Esophagus squamous epithelium (tissue), 5 donors: ENCODE measurements at places on chromosomes 1 and 21.

GRCh38 chr1:156193208-156193487 is 756 bp upstream of the SLC25A44 start:
- H3K27ac ChIP-seq: peak overlapping the region; percentile 84
- no peak for DNase-seq
- H3K27me3 ChIP-seq: no peaks in the 10 kb centered on the region
- H3K4me3 ChIP-seq: peak overlapping the region; percentile 88
- H3K36me3 ChIP-seq: no peaks in the 10 kb centered on the region
- H3K4me1 ChIP-seq: peaks cover 13% of the 10 kb centered on the region

- no peaks in the 10 kb centered on the region for H3K27me3 ChIP-seq
- no peaks in the 10 kb centered on the region for H3K36me3 ChIP-seq
- no peaks in the 10 kb centered on the region for H3K4me1 ChIP-seq
- H3K4me3 ChIP-seq: no peak overlapping the region
Observed at GRCh38 chr1:200233393-200233792, 176.4 kb downstream of the ZNF281 start.

DNA sequence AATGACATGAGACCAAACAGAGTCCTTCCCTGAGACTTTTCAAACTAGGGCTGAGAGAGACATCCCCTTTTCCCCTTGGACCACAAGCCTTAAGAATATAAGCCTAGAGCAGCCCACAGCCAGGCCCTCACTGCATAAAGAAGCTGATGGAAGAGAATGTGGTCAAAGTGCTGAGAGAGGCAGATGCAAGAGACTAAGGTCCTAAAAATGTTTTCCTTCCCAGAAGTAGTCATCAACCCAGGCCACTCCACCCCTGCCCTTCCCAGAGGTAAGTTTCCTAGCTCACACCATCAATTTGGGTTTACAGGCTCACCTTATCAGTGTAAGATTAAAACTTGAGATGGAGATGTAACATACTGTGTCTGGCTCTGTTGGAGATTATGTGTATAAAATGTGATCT is 58.2 kb downstream of the BCAR3 start:
- no peaks in the 10 kb centered on the region for H3K4me1 ChIP-seq
- no peak overlapping the region for H3K4me3 ChIP-seq
- no peak for DNase-seq
- H3K27ac ChIP-seq: no peak overlapping the region

DNA sequence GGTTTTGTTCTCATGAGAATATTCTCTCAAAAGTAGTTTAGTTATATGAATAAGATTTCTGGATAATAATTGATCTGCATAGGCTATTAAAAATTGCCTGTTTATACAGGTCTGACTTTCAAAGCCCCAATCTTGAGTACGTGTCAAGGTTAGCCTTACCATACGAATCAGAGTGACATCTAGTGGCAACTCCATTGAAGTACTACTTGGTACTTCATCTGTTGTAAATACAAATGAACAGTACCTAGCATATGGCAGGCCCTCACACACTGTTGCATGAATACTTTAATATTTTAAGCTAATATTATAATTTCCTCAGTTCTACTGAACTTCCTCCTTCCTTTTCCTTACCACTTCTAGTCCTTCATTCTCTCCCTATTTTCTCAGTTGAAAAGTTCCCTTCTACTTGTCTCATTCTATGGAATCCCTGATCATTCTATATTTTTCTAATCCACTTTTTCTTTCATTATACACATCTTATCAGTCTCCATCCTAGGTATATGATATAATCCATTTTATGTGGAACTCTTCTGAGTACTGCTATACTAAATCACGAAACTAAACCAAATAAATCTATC is 101.2 kb downstream of the AKT3 start:
- DNase-seq: no peak
- H3K4me3 ChIP-seq: no peak overlapping the region
- H3K4me1 ChIP-seq: peaks cover 7% of the 10 kb centered on the region
- no peak overlapping the region for H3K27ac ChIP-seq

DNA sequence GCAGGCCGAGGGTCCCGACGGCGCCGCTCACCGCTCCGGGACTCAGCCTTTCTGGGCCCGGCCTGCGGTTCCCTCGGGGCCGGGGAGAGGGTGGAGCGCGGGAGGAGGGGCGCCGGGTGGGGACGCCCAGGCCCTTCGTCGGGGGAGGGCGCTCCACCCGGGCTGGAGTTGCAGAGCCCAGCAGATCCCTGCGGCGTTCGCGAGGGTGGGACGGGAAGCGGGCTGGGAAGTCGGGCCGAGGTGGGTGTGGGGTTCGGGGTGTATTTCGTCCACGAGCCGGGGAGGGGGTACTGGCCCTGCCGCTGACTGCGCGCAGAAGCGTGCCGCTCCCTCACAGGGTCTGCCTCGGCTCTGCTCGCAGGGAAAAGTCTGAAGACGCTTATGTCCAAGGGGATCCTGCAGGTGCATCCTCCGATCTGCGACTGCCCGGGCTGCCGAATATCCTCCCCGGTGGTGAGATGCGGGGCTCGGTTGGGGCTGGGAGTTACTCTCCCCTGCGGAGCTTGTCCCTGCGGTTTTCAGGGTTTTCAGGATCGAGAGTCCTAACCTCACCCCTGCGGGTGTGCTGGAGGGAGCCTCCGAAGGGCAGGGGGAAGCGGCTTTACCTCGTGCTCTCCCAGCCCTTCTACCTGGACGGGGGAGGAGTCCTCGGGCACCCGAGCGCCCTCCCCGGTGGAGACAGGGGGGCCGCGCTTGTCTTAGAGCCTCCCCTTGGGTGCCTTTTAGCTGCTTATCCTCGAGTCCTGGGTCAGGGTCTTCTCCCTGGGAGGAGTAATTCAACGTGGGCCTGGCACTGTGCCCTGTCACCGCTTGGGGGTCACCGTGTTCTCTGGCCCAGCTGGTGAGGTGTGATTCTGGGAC is 2.1 kb downstream of the SAMD11 start:
- no peaks in the 10 kb centered on the region for H3K36me3 ChIP-seq
- no peak for DNase-seq
- no peak overlapping the region for H3K27ac ChIP-seq
- H3K4me3 ChIP-seq: peak overlapping the region; percentile 43
- peaks cover 37% of the 10 kb centered on the region for H3K4me1 ChIP-seq
- H3K27me3 ChIP-seq: peaks cover 20% of the 10 kb centered on the region

DNA sequence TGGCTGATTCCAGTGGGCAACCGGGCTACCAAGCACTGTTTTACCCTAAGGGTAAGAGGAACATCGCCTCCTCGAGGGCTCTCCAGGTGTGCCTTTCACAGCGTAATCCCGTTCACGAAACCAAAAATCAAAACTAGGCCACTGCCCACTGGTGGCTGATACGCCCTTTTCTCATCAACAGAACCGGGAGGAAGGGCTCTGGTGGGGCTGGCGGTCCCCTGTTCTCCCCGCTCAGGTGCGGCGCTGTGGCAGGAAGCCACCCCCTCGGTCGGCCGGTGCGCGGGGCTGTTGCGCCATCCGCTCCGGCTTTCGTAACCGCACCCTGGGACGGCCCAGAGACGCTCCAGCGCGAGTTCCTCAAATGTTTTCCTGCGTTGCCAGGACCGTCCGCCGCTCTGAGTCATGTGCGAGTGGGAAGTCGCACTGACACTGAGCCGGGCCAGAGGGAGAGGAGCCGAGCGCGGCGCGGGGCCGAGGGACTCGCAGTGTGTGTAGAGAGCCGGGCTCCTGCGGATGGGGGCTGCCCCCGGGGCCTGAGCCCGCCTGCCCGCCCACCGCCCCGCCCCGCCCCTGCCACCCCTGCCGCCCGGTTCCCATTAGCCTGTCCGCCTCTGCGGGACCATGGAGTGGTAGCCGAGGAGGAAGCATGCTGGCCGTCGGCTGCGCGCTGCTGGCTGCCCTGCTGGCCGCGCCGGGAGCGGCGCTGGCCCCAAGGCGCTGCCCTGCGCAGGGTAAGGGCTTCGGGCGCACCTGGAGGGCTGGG is at the start of gene IL6R:
TSS of gene IL6R (plus strand) at position 360 of the 763 bp plus-strand sequence. CDS start at position 647, 287 bp downstream.
- H3K27me3 ChIP-seq: no peaks in the 10 kb centered on the region
- no peaks in the 10 kb centered on the region for H3K36me3 ChIP-seq
- H3K4me3 ChIP-seq: peak within 1 kb of the TSS; percentile 68
- peak within 1 kb of the TSS; percentile 92 for H3K27ac ChIP-seq
- peak; percentile 53 for DNase-seq
- peaks cover 24% of the 10 kb centered on the region for H3K4me1 ChIP-seq

DNA sequence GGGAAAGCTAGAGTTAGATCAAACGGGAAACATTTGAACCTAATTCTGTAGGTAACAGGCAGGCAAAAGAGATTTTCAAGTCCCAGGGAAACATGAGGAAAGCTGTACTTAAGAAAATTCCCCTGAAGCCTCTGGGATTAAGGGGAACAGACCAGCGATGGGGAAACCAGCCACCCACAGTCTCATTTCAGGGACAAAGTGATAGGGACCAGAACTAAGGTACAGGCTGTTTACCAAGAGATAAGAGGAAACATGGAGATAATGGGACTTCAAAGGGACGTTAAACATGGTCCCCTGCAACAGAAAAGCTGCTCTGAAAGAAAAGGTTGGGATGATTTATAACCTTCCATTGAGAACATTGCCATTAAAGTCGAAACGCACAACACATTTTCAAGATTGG is 84.4 kb downstream of the NTPCR start:
- H3K4me3 ChIP-seq: no peak overlapping the region
- no peaks in the 10 kb centered on the region for H3K4me1 ChIP-seq
- H3K27me3 ChIP-seq: no peaks in the 10 kb centered on the region

- peaks cover 9% of the 10 kb centered on the region for H3K4me1 ChIP-seq
- peaks cover 10% of the 10 kb centered on the region for H3K27me3 ChIP-seq
- H3K27ac ChIP-seq: no peak overlapping the region
Observed at GRCh38 chr1:44417351-44418021, 12.4 kb downstream of the RNF220 start.

DNA sequence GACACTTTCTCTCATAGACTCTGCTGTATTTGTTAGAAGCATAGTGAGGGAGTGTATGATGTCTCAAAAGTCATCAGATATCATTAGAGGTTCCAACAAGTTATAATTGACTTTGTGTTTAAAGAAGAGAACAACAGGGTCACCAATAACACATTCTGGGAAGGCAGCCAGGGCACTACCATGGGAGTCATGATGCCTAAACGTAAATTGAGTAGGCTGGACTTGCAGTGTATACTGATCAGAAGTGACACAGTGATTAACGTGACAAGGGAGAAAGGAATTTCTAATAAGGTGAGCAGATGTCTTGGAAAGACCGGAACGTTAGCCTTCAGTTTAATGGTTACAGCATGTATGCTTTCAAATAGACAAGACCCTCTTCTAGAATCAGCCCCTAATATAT is 973.2 kb downstream of the NCAM2 start:
- H3K27ac ChIP-seq: no peak overlapping the region
- DNase-seq: no peak
- no peak overlapping the region for H3K4me3 ChIP-seq
- no peaks in the 10 kb centered on the region for H3K36me3 ChIP-seq
- H3K4me1 ChIP-seq: no peaks in the 10 kb centered on the region
- H3K27me3 ChIP-seq: no peaks in the 10 kb centered on the region

- no peaks in the 10 kb centered on the region for H3K27me3 ChIP-seq
- no peaks in the 10 kb centered on the region for H3K36me3 ChIP-seq
- H3K27ac ChIP-seq: peak overlapping the region; percentile 95
- no peak for DNase-seq
Observed at GRCh38 chr1:26353210-26353859, 595 bp downstream of the CRYBG2 start.

DNA sequence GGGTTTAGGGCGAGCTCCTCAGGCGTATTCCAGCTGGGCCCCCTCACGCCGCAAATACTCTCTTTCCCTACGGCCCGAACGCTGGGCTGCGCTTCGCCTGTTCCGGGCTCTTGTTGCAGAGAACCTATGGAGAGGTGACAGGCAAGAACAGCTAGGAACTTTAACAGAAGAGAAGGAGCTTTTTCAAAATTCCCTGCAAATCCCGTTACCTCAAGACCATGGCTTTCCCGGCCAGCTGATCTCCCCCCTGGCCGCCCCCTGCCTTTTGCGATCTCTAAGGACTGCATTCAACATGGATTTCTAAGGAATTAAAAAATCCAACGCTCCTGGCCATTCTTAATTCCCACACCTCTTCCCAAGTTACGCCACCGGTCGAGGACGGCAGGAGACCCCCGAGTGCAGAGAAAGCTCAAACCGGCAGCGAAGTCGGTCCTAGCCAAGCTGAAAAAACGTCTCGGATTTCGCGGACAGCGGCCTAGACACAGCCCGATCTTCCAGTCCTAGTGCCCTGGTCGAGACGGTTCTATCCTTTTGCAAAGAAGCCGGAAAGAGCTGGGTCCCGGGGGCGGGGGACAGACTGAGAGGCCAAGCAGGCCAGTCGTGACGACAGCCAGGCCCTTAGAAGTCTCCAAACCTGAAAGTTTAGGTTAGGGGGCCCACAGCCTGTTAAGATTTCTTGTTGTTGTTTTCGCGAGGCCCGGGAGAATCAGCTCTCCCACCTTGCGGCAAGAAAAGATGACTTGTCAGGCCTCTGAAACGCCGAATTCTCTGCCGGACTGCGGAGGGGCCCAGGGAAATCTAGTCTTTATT is 1.1 kb upstream of the TBX15 start:
- H3K4me1 ChIP-seq: peaks cover 56% of the 10 kb centered on the region
- no peak overlapping the region for H3K27ac ChIP-seq
- no peaks in the 10 kb centered on the region for H3K36me3 ChIP-seq
- no peak for DNase-seq
- no peak overlapping the region for H3K4me3 ChIP-seq
- H3K27me3 ChIP-seq: peaks cover 63% of the 10 kb centered on the region

DNA sequence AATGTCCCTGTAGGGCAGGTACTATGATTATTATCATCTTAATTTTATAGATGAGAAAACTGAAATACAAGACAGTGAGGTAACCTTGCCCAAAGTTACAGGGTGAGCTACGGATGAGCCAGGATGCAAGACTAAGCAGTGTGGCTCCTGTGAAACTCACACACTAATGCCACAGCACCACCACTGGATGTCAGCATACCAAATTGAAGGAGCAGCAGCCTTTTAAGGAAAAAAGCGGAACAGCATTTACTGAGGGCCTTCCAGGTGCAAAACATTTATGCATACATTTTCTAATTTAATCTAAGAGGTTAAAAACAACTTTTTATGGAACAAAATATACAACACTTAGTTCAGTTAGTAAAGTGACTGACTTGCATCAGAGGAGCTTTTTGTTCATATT is 41.7 kb downstream of the SEC16B start:
- no peaks in the 10 kb centered on the region for H3K4me1 ChIP-seq
- H3K27me3 ChIP-seq: no peaks in the 10 kb centered on the region
- no peak overlapping the region for H3K4me3 ChIP-seq
- no peak overlapping the region for H3K27ac ChIP-seq
- peaks cover 37% of the 10 kb centered on the region for H3K36me3 ChIP-seq

GRCh38 chr1:224087286-224087794 is 26.6 kb upstream of the FBXO28 start:
- no peak overlapping the region for H3K27ac ChIP-seq
- H3K4me1 ChIP-seq: no peaks in the 10 kb centered on the region
- H3K4me3 ChIP-seq: no peak overlapping the region
- DNase-seq: no peak
- no peaks in the 10 kb centered on the region for H3K36me3 ChIP-seq

GRCh38 chr1:171730052-171730451 is 11.8 kb downstream of the VAMP4 start:
- H3K27ac ChIP-seq: no peak overlapping the region
- no peaks in the 10 kb centered on the region for H3K27me3 ChIP-seq
- no peaks in the 10 kb centered on the region for H3K4me1 ChIP-seq
- no peak for DNase-seq
- no peaks in the 10 kb centered on the region for H3K36me3 ChIP-seq

- H3K27ac ChIP-seq: peak overlapping the region; percentile 79
- no peak for DNase-seq
- peaks cover 32% of the 10 kb centered on the region for H3K36me3 ChIP-seq
- H3K4me1 ChIP-seq: peaks cover 22% of the 10 kb centered on the region
Observed at GRCh38 chr1:156154317-156154749, 948 bp downstream of the SEMA4A start.
